ENCODE measurements at places on chromosomes 4 and X.

GRCh38 chrX:65451663-65452062, 82.9 kb downstream of the LAS1L start:
- no peak for DNase-seq

GRCh38 chr4:44651425-44651824, at the start of gene YIPF7:
Gene YIPF7 (minus strand): TSS chr4:44651625. CDS start chr4:44650100, 1,525 bp downstream.
- no peak for DNase-seq

- DNase-seq: no peak
Observed at GRCh38 chr4:123955167-123955800, 558.7 kb downstream of the SPRY1 start.

DNA sequence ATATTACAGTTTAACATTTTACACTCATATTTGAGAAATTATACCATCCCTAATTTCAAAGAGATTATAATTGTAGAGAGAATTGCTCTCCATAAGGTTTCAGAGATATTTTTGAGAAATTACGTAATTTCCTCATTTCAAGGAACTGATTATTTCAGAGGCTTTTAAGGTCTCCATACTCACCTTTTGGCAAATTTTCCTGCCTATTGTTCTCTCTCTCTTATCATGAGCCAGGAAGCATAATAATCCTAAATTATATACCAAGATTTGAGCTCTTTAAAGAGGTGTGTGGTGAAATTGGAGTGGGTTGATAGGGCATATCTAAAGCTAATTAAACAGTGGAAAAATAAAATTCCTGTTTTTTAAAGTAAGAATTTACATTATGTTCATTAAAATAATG, 248.9 kb upstream of the FTHL17 start:
- no peak for DNase-seq

- DNase-seq: peak; percentile 83
Observed at GRCh38 chrX:107710617-107711391, 64.8 kb downstream of the TSC22D3 start.

All from CD4-positive, alpha-beta T cell treated with Interferon gamma for 1 hour (primary cell).